ENCODE measurements at places on chromosomes 1 and 21.

DNA sequence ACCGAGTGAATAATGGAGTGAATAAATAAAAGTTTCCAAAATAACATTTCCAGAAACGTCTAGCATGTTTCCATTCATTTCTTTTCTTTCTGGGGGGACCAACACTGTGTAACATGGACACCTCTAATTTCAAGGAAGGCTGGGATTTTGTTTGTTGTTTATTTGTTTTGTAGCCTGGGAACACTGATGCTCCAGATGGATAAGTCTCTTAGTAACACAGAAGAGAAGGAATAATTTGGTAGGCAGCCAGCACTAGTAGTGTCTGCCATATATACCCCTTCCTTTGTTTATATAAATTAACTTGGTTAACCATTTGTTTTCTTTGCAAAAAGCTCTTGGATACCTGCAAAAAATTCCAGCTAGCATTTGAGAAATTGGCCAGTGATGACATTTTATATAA is 411.4 kb upstream of the DEPDC1 start:
- DNase-seq, result no peak

DNA sequence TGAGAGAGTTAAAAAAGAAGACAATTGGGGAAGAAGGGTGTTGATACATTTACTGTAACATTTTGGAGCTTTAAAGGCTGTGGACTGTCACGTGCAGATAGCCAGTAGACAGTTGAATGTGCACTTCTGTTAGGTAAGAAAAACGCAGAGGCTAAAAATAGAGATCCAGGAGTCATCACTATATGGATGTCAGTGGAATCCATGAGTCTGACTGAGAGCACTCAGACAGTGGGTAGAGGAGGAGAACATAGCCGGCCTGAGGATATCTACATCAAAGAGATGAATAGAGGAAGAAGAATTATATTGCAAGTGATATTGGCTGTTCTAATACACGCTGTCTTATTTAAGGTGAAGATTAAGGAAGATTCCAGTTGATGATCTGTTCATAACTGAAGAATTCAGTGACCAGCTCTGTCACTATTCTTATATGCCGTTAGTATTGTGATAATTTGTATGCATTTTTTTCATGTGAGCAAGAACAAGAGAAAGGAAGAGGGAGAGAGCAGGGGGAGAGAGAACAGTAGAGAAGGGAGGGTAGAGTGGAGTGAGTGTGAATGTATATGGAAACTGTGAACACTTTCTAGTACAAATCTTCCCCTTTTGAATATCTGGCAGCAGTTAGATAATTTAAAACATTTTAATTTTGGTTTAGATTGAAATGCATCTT is 344.8 kb downstream of the CHRM3 start:
- DNase-seq, result no peak

- DNase-seq, result no peak
Observed at GRCh38 chr1:231706934-231707333, 80.3 kb downstream of the DISC1 start.

DNA sequence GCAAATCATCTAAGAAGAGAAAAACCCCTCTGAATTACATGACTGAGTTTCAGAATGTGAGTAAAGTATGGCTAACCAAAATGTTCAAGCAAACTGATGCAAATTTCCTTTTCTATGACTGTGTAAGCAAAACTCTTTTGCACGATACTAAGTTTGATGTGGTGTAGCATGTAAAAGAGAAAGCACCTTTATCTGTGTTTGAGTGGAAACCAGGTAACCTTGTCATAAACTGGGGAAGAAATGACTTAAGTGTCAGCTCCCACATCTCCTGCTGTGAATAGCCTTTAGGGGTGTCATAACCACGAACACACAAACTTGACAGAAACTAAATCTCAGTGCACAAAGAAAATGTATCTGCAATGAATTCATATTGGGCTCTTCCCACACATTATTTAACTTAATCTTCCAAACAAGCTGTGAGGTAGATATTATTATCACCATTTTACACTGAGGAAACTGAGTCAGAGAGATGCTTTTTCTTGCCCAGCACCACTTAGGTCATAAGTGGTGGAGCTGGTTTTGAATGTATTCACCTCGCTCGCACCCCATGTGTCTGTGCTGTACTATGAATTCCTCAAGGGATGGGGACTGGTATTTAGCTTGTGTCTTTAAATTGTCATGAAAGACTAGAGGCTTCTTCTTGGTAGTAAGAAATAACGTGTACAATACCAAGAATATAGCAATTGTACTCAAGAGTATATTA is 32.9 kb upstream of the IL12RB2 start:
- no peak for DNase-seq

DNA sequence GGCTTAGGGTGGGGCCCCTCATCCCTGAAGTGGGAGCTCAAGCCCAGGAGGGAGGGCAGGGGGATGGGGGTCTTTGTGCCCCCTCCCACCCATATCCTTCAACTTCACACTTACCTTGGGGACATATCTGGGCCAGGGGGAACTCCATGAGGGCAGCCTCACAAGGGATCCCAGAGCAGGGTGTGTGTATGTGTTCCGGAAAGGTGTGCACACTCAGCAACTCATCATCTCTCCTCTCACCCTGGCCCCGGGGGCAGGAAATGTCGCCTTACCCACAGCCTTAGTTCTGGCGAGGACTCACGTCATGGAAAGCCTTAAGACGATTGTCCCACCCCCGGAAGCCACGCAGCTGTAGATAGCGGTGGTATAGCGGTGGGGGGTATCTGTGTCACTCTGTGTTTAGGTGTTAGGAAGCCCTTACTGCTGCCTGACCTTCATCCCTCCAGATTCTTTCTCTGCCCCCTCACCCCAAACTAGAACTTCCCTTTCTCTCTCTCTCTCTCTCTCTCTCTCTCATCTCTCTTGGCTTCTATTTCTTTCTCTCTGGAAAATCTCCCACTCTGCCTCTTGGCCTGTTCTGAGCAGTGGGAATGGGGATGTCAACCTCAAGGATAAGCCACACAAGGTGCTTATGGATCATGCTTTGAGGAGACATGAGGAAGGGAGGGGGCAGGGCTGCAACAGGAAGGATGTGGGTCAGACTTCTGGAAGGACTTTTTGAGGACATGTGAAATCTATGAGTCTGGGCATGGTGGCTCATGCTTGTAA is at the start of gene SH2D2A:
Gene SH2D2A, minus strand, starts transcription at position 288 of the 768 bp plus-strand sequence. Its CDS starts 140 bp downstream, at position 148.
- no peak for DNase-seq

DNA sequence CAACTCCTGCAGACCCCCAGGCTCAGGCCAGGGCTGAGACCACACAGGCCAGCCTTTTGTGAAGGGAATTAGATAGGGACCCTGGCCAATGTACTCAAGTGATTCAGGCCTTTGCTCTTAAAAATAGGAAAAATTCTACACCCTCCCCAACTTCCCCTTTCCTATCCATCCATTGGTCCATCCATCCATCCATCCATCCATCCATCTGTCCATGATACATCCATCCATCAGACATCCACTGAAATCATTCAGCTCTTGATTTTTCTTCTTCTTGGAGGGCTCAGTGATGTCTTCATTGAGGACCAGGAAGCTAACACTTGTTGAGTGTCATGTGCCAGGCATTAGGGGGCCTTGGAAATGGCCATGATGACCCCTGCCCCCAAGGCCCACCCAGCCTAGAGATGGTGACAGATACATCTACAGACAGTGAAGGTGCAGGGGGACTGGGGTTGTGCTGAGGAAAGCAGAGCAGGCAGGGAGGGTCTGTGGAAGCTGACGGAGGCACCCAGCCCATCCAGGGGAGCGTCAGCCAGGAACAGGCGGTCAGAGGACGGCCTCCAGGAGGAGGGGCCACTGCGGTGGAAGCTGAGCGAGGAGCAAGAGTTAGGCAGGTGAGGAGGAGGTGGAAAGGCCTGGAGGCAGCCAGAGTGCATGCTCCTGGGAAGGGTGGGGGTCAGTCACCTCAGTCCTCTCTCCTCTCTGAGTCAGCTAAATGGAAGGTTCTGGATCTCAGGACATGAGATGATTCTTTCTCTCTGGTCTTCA is 81.9 kb downstream of the EPHB2 start:
- no peak for DNase-seq

DNA sequence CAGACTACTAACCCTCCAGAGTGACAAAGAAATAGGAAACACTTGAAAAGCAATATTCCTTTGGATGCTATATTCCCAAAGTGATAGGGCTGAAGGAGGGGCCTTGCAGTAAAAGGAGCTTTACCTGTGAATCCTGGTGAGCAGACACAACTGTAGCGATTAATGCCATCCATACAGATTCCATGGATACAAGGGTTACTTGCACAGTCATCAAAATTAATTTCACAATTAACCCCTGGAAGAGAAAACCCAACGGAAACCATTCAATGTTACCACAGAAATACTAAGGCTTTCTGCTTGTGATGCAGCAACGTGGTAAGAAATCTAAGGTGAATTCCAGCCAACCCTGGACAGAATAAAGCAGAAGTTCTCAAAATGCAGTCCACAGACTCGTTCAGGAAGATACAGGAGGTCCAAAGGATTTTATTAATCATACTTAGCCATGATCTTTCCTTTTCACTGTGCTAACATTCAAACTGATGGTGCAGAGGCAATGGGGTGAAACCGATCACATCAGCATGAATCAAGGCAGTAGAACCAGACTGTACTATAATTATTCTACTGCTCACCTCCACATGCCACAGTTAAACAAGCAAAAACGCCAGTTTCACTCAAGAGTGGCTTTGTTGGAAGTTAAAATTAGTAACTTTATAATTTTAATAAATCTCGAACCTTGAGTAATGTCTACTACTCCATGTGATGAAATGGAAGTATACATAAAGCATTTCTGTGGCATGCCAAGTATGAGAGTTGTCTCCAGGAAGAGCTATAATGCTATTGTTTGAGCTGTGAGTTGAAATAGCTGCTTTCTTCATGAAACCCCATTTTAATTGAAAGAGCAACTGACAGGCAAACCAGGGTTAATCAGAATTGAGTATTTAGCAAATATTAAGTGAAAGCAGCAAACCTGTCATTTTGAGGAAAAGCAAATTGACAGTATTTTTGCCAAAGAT is 63.2 kb upstream of the ADAM30 start:
- DNase-seq, result no peak

DNA sequence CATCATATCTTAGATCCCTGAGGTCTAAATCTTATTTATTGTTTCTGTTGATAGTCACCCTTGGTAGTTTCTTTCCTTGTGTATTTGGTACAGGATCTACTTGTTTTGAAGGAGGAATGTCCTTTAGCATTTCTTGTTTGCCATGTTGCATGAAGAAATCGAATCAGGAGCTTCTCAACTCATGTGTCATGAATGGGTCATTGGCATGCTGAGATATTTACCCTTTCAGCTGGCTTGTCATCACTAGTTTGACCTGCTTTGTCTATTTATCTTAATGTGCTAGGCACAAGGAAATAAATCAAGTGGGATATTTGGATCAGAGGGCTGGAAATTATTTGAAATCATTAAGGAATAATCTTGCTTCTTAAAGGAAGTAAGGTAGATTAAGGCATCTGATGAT is 23.8 kb downstream of the THEM4 start:
- DNase-seq, result no peak

- no peak for DNase-seq
Observed at GRCh38 chr21:43603641-43604504, 55.4 kb downstream of the HSF2BP start.

- DNase-seq, result peak; percentile 39
Observed at GRCh38 chr1:6275826-6276782, 15.2 kb upstream of the GPR153 start.

DNA sequence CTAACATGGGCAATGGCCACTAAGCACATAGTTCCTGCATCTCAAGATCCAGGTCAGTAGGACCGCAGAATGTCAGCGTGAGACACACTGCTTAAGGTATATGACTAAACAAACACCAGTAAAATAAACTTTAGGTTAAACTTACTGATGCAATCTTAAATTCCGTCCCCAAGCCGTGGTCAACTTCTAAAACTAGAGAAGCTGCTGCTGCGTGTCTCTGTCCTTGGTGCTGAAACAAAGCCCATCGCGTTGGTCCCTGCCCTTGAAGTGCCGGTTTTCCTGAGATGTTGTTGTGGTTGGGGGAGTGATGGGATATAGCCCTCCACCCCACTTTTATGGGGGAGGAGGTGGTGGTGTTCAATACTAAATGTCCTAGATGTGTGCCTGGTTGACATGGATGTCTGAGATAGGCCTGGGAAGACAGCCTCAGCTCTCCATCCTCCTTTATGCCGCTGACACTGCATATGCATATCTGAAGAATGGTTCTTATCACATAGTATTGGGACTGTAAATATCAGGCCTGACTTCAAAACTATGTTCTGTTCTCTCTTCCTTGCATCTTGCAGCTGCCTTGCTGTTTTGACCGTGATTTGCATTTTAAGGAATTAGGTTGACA is 72.0 kb upstream of the KCNA3 start:
- no peak for DNase-seq

- no peak for DNase-seq
Observed at GRCh38 chr21:45533361-45533845, 8.8 kb downstream of the SLC19A1 start.

- no peak for DNase-seq
Observed at GRCh38 chr1:119275145-119276134, 93.1 kb upstream of the HAO2 start.

- DNase-seq, result no peak
Observed at GRCh38 chr1:13587256-13588030, 3.8 kb downstream of the PDPN start.

DNA sequence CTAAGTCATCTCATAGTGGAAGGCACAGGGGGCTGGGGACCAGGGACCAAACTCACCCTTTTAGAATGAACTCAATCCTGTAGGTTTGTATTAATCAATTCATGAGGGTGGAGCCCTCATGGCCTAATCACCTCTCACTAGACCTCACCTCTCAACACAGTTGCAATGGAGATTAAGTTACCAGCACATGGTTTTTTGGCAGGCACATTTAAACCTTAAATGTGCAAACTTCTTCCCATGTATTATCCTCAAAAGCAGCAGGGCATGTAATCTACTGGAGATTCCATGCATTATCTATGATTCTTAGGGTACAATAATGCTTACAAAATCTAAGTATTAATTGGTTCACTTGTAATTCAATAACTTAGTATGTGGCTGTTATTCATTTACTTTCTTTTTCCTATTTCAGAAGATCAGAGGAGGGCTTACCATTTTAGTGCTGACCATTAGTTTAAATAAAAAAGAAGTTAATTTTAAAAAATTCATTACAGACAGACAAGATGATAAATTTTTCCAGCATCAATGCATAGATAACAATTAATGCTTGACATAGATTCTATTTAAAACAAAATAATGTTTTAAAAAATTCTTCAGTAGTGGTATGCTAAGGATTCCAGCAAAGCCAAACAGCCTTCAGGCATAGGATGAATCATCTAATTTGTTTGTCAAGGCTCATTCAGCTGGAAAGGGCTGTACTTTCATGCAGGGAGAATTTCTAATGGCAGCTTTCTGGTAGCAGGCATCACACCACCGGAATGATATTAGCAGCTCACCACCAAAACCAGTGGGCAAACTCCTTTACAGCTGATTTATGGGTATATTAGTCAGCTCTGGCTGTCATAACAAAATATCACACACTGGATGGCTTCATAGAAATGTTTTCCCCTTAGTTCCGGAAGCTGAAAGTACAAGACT is 124.6 kb upstream of the ZNF648 start:
- DNase-seq, result no peak

GRCh38 chr1:68324316-68324715 is 92.0 kb upstream of the WLS start:
- DNase-seq, result no peak

Measured in brain pericyte (primary cell).